ENCODE measurements at places on chromosomes 3 and 15. TPM values are rescaled to one million over a fixed set of nuclear protein-coding genes. Genes with fewer than 3 reads are reported as not detected.

DNA sequence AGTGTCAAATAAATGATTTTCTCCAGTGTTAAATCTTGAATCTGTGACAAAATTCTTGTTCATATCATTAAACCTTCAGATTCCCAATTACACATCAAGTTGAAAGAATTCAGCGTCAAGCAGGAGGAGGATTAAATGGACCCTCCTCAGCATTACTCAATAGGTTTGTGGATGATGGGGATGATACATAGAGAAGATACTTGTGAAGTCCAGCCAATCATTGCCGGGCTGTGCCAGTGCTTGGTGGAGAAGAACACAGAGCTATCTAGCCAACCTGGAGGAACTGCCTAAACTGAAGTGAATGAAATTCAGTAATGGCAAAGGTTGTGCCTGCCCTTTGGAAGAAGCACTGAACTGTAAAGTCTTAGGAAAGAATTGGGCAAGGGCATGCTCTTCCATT is 47.0 kb upstream of the PRICKLE2 start:
- DNase-seq, result no peak

- no peak for DNase-seq
Measured at GRCh38 chr3:154992655-154993054, 87.5 kb upstream of the MME start.

DNA sequence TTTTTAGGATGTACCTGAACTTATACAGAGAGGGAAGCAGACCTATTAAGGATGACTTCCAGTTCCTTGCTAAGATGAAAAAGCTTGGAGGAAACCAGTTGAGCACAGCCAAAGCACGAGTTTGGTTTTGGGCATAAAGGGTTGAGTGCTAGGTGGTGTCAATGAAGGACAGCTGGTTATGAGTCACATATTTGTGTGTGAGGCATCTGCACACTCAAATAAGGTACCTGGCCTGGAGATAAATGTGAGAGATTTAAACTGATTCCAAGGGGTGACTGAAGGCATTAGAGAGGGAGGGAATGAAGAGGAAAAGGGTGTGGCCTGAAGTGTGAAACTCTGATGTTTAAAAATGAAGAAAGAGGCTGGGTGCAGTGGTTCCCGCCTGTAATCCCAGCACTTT is 486.7 kb downstream of the DIPK2A start:
- no peak for DNase-seq

DNA sequence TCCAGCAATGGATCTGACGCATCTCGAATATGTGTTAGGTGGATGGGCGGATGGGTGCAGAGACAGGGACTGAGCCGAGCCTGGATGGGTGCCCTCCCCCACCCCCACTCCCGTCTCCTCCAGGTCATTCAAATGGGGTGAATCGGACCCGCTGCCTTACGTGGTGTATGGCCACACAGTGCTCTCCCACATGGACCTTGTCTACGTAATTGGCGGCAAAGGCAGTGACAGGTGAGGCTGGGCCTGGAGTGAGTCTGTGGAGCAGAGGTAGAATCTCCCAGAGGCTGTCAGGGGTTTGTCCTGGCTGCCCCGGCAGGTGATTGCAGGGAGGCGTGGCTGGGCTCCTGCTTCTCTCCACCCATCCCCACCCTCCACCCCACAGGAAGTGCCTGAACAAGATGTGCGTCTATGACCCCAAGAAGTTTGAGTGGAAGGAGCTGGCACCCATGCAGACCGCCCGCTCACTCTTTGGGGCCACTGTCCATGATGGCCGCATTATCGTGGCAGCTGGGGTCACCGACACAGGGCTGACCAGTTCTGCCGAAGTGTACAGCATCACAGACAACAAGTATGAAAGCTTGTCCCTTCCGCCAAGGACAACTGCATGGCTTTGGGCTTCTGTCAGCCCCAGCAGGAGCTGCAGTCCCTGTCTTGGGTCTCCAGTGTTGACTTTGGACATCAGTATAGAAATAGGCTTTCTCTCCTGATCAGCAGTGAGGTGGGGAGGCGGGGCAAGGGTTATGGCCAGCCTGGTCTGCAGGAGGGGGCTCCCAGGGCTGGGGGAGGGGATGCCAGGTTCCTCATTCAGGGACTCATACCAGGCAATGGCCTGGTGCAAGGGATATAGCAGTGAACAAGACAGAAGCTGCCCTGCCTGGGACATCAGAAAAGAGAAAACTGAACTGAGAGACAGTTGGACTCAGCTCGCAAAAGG is 3.4 kb downstream of the KLHL40 start:
- DNase-seq, result no peak

DNA sequence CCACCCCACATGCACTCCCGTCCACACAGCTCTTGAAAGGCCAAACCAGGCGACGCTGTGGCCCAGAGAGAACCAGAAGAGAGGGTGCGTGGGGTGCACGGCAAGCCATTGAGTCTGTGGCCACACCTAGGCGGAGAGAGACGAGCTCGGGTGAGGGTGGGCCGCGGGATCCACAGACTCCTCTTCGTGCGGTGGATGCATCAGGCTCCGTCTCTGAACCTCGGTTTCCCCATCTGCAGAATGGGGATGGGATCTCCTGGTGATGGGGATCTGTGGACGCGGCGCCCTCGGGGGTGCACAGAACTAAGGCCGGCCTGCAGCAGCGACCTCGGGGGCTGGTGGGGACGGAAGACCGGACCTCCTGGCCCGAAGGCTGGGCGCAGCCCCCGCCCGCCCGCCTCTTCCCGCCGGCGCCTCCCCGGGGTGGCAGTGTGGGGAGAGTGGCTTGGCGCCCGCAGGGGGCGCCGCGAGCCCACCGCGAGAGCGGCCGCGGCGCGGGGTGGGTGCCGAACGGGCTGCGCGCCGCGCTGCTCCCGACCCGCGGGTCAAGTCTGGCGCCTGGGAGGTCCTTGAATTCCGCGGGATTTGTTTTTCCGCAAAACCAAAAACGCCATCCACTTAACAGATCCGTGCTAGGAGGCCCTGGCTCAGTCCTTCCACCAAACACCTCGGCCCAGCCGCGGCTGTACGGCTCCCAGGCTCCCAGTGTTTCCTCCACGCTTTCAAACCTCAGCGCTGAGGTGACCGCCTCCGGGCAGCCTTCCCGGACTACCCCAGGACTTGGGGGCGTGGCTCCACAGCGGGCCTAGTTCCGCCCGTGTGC is 13.2 kb upstream of the ADPGK start:
- peak; percentile 71 for DNase-seq

DNA sequence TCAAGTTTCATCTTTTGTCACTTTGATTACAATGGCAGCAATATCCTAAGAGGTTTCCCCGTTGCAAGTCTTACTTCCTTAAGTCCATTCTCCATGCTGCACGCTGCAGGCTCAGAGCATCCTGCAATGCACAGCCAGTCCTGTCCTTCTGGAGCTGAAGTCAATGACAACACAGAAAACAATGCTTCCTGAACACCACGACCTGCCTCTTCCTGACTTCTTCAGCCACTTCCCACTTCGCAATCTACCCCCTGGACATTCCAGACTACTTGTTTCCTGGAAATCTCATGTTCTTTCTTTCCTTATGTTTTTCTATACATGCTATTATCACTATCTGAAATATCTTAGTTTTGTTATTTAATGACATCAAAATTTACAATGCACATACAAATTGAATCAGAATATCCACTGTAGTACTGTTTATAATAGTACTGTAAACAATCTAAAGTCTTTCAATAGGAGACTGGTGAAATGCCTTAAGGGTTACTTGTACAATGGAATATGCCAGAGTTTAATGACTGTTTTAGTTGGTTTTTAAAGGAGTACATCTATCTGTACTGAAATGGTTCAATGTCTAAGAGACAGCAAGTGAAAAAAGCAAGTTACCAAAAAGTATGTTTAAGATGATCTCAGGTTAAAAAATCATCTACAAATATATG is 113.7 kb upstream of the PRTG start:
- DNase-seq, result peak; percentile 10

DNA sequence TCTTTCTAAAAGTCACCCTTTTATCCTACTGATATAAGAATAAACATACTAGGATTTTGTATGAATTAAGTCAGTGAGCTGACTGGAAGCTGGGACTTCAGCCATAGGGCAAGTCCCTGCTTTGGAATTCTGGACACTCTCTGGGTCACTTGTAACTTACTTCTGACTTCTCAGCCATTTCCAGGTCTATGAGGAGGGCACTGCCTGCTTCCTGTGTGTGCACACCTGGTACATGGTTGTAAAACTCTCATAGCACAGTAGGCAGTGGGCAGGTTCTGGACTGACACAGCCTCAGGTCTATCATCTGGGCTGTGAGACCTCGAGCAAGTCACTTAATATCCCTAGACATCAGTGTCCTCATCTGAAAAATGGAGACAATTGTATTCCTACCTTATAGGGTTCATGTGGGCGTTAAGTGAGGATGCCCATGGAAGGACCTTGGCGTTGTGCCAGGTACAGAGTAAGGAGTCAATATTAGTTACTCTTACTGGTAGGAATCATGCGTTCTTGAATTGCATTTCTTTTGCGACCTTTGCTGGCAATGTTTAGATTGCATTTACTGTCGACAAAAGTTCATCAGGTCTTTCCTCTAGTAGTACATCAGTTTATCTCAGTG is 27.5 kb upstream of the TGM5 start:
- DNase-seq, result no peak

- DNase-seq, result no peak
Measured at GRCh38 chr15:29986946-29987345, 95.8 kb upstream of the GOLGA8J start.

- DNase-seq, result no peak
Measured at GRCh38 chr3:195932418-195933043, 24.2 kb upstream of the TNK2 start.

DNA sequence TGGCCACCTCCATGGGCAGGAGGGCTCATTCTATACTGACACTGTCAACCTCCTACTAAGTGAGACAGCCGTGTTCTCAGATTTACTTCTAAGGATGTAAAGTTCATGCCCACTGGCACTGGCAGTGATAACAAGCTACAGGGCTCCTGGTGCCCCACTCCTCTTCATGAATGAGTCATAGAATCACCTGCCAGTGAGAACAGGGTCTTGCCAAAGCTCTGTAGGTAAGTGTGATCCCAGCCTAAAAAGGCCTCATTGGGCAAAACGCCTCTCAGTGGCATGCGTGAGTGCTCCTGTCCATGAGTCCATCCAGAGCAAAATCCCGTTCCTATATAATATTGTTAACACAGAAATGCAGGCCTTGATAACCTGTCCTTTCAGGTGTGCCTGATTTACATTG is 17.4 kb downstream of the PXYLP1 start:
- no peak for DNase-seq

GRCh38 chr3:27556887-27557286 is 72.7 kb upstream of the SLC4A7 start:
- no peak for DNase-seq

GRCh38 chr15:62601777-62602545 is 436.9 kb upstream of the C2CD4B start:
- no peak for DNase-seq

- DNase-seq, result no peak
Measured at GRCh38 chr3:13818919-13819318, 61.0 kb downstream of the WNT7A start.

The MEIS2 gene
- polyA plus RNA-seq, result 5.6 TPM

The UACA gene
- polyA plus RNA-seq, result 38.7 TPM

The STRIT1 gene
- polyA plus RNA-seq, result not detected

The BOC gene
- polyA plus RNA-seq, result 2.9 TPM

The TIMP4 gene
- polyA plus RNA-seq, result 22.2 TPM

All from lung (tissue), 17 donors.